SK-MEL-5 (cell line): ENCODE measurements at places on chromosomes 11 and 22.
A peak's percentile ranks its signal among the peaks of the same experiment; 100 is the strongest.

GRCh38 chr11:91093141-91093540 is 870.3 kb upstream of the CHORDC1 start:
- DNase-seq: no peak

DNA sequence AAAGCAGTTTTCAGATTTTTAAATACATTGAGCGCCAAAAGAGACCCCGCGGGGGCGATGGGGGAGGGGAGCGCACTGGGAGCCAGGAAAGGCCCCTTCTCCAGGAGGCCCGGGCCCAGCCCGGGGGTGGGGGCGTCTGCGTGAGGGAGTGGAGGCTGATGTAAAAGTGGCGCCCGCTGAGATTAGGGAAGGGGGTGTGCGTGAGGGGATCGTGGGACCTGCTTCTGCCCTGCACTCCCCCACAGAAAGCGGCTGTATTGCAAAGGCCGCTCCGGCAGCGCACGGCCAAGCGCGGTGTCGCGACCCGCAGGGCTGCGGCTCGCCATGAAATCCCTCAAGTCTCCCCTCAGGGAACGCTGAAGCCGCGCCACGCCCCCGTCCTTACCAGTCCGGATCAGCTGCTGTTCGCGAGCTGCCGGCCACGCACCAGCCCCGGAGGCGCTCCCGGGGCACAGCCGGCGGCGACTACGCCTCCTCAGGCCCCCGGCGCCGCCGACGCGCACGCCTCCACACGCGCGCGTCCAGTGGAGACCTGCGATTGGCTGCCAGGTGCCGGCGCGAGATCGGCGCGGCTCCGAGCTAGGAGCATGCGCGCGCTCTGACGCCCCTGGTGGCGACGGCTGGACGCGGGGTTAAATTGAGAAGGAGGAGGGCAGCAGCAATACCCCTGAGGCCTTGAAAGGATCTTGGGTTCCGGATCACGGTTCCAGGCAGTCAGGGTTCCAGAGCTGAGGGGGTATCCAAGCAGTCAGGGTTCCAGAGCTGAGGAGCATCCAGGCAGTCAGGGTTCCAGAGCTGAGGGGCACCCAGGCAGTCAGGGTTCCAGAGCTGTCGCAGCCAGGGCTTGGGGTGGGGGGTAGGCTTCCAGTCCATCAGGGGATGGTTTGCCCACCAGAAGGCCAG is at the start of gene ZNF280B:
Gene ZNF280B, minus strand, starts transcription at position 469 of the 903 bp plus-strand sequence. CDS start 19,344 bp downstream, outside the sequence.
- DNase-seq: peak; percentile 91

GRCh38 chr11:11482730-11483129 is 129.7 kb upstream of the CSNK2A3 start:
- no peak for DNase-seq

DNA sequence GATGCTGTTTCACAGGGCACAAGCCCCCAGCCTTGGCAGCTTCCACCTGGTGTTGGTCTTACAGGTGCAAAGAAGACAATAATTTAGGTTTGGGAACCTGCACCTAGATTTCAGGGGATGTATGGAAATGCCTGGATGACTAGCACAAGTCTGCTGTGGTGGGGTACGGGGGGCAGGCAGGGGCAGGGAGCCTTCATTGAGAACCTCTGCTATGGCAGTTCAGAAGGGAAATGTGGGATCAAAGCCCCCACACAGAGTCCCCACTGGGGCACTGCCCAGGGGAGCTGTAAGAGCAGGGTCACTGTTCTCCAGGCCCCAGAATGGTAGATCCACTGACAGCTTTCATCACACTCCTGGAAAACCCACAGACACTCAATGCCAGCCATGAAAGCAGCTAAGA is 686.5 kb downstream of the FAM181B start:
- DNase-seq: no peak

GRCh38 chr11:116166573-116167465 is 606.0 kb downstream of the BUD13 start:
- no peak for DNase-seq

GRCh38 chr22:29344137-29344536 is 28.6 kb upstream of the RASL10A start:
- DNase-seq: no peak

DNA sequence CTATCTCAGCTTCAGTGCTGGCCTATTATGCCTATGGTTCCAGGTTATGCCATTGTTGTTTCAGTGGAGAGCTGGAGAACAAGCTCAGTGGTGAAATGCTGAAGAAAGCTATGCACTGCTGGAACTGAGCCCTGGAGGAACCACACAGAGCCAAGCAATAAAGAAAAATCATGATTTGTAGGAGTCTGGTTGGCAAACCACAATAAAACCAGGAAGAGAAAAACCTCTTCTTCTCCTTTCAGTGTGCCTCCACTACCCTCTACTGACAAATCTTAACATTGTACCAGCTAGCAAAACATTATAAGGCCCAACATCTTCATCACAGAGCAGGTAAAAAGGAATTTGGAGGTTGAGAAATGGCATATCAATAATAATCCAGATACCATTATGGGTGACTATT is 5.3 kb downstream of the OR51F2 start:
- peak; percentile 33 for DNase-seq

GRCh38 chr11:123357990-123358827 is 71.9 kb upstream of the GRAMD1B start:
- DNase-seq: peak; percentile 38

GRCh38 chr11:61333550-61334433 is 764 bp downstream of the TKFC start:
- DNase-seq: no peak
